NCI-H345 (cell line): ENCODE measurements at places on chromosomes 5 and 9.

DNA sequence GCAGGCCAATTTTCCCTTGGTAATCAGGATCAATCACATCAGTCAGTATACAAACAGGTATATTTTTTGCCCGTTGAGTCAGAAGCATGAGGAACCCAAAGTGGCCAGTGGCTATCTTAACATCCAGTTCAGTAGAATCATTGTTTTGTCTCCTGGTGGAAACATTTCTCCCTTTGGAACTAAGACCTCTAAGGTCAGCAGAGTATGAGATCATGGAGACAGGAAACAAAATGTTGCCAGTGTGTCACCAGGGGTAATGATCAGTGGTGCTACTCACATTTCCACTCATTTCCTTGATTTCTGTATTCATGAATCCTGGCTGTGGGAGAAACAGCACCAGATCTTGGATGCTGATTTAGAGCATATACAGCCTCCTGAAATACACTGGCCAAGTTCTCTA is 553.0 kb downstream of the CSNK1G3 start:
- DNase-seq, result no peak

DNA sequence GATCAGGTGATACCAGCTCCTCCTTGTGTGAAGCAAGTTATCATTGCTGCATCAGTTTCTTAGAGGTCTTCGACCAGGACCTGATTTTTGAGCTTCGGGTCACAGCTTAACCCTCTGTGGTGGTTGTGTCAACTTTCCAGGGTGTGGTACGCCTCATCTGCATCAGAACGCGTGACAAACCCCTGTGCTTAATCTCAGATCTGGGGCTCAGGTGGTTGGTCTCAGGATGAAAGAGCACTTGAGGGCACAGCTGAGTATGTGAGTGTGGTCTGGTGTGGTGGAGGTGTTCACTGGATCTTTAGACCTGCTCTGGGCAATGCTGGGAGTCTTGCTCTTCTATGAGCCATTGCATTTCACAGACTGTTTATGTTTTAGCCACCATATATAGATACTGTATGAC is 64.1 kb downstream of the OSTF1 start:
- DNase-seq, result no peak

DNA sequence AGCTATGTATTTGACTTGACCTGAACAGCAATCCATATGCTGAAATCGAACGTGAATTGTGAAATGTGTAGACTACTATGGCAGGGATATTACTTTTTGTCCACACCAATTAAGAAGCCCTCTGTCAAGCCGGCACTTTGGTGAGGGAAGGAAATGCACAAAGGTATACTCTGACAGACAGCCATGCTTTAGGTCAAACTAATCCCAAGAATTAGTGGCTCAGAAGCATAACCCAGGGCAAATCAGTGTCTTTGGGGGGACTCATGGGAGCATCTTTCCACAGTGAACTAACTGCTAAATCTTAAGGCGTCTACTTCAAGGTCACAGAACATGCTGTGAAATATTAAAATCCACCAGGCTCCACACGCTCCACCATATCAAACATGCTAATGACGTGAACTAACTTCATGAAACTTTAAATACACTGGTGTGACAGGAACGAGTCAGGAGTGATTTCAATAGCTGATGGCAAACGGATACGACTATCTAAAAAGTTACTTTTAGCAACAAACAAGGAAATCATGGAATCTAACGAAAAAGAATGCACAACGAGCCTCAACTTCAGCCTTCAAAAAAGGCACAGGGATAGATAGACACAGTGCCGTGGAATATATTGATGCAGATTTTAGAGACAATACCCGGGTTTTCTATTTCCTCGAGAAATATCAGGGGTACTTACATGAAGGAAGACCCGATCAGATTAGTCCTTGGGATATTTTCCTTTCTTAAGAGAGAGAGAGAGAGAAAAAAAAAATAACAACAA is 527 bp downstream of the MEF2C start:
- DNase-seq, result peak; percentile 15

DNA sequence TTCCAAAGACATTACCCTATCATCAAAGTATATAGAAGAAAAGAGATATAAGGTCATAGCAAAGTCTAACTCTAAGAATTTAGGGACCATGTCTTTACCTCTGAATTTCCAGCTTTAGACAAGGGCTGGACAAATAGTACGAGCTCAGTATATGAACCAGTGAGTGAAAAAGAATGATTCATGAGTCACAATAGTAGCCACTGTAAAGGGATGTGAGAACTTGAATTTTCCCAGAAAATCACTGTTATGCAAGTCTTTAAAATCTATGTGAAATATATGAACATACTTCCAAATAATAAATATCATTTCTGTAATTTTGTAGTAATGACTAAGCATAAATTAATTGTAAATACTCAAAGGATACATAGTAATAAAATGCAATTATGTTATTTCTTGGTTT is 305.9 kb upstream of the PRR16 start:
- no peak for DNase-seq

- DNase-seq, result no peak
These were observed 15.2 kb upstream of the ZCCHC9 start for GRCh38 chr5:81286059-81286617.

DNA sequence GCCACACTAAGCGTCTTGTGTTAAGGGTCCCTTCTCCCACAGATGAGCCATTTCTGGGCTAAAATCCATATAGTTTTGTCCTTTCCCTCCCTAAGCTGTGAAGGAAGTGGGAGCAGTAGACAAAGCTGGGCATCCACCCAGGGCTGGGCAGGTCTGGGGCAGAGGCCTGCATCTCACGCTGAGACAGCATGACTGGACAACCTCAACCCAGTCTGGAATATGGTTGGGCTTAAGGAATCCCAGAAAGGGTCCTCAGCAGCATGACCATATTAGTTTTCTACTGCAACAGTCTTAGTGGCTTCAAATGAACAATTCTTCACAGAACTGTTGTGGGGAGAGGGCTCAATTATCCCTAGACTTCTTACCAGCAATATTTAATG is 173.8 kb downstream of the AUH start:
- no peak for DNase-seq

- DNase-seq, result no peak
These were observed 5.1 kb upstream of the RPS14 start for GRCh38 chr5:150454492-150455229.

DNA sequence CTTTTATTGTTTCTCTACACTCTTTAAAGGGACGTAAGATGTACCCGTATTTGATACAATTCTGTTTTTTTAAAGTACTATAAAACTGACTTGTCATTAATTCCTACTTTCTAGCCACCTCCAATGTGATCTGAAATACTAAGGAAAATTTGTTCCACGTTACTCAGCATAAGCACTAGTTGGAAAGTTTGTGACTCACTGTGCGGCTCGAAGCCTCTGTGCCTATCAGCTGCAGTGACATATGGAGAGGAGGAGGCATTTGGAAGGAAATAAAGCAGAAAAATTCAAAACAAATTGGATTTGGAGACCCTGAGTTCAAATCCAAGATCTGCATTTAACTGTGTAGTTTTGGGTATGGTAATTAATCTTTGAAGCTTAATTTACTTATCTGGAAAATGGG is 339.3 kb downstream of the BRINP1 start:
- no peak for DNase-seq

- DNase-seq, result no peak
These were observed 84.2 kb downstream of the CAVIN4 start for GRCh38 chr9:100662122-100662521.

DNA sequence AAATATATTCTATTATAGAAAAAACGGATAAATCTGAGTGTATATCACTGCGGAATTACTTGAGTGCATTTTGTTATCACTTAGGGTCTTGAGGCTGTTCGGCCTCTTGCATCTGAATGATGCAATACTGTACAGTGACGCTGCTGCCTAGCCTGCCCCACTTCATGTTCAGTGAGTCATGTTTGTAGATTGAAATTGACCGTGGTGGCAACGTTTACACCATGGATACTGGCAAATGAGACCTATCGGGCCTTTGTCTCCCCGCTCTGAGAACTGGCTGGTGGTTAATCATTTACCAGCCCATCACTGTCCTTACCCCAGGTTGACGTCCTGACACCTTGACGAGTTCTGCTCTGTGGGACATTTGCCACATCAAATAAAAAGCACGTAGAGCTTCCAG is 510.1 kb upstream of the ADAMTS16 start:
- peak; percentile 97 for DNase-seq

DNA sequence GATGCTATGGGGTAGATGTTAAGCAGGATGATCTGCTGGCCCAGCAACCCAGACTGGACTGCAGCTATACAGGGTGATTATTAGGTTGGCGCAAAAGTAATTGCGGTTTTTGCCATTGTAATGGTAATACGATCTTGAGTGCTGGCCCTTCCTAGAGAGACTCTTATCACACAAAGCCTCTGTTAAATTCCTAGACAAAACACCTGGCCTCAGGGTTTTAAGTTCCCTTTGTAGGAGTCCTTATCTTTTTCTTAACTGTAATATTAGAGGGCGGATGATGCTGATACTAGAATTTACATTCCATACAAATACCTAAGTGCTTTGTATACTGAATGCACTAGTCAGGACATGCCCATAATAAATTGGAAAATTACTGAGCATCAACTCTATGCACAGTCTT is 222.2 kb downstream of the NDUFS4 start:
- no peak for DNase-seq

- DNase-seq, result no peak
These were observed 274.3 kb downstream of the ISL1 start for GRCh38 chr5:51657340-51658240.

DNA sequence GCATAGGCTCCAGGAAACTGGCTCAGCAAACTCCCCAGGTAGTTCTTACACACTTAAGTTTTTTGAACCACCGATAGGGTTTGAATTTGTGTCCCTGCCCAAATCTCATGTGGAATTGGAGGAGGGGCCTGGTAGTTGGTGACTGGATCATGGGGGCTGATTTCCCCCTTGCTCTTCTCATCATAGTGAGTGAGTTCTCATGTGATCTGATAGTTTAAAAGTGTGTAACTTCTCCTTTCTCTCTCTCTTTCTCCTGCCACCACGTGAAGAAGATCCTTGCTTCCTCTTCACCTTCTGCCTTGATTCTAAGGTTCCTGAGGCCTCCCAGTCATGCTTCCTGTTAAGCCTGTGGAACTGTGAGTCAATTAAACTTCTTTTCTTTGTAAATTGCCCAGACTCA is 22.4 kb upstream of the HACD4 start:
- DNase-seq, result no peak

DNA sequence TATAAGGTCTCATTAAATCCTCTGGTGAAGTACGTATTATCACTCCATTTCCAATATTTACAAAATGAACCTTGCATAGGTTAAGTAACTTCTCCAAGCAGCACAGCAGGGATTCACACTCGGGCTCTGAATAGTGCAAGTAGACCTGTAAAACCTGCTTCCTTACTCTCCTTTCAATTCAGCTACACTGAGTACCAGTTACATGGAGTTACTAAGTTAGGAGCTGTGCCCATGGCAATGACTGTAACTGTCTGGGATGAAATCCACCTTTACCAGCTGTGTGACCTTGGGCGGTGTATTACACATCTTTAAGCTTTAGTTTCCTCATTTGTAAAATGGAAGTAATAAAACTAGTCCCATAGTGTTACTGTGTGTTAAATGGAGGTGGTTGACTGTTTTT is 15.9 kb upstream of the MOB3B start:
- peak; percentile 5 for DNase-seq

DNA sequence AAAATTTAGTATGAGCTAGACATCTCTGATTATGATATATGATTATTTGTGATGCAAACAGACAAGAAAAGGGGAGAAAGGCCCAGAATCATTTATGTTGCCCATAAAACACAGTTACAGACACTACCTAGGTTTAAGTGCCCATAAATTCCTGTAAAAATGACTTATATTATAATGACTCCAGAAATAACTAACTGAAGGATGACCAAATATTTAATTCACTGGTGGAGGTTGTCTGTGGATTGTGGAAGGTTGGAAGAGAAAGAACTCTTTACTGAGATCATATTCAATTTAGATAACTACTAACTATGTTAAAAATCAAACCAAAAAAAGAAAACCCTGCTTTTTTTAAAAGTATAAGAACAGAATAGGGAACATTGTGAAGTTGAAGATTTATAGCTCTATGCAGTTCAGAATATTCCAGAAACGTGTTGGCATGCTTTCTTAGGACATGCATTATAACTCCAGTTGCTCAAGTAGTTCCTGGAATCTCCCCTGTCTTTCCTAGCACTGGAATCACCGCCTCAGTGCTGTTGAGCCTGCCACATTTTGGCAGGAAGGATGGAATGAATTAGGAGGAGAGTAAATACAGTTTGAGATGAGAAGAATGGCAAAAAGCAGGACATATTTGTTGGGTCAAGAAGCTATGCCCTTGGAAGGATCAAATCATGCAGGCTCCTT is 72.0 kb upstream of the PAPPA start:
- no peak for DNase-seq

DNA sequence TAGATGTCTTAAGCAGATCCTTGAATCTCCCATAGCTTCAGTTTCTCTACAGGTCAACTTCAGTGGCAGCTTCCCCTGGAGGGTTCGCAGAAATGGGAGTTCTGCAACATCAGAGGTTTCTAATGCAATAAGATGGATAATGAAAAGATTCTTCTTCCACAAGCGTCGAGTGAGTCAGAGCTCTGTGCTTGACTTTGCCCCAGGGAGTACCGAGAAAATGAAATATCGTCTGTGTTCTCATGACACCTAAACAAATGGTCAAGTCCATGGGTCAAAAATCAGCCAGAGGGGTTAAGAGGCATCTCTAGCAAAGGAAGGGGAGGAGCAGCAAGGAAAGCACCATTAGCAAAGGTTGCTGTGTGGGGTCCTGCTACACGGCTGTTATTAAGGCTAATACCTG is 3.2 kb upstream of the ADRA1B start:
- no peak for DNase-seq
